ENCODE measurements at places on chromosomes 6 and 20.

DNA sequence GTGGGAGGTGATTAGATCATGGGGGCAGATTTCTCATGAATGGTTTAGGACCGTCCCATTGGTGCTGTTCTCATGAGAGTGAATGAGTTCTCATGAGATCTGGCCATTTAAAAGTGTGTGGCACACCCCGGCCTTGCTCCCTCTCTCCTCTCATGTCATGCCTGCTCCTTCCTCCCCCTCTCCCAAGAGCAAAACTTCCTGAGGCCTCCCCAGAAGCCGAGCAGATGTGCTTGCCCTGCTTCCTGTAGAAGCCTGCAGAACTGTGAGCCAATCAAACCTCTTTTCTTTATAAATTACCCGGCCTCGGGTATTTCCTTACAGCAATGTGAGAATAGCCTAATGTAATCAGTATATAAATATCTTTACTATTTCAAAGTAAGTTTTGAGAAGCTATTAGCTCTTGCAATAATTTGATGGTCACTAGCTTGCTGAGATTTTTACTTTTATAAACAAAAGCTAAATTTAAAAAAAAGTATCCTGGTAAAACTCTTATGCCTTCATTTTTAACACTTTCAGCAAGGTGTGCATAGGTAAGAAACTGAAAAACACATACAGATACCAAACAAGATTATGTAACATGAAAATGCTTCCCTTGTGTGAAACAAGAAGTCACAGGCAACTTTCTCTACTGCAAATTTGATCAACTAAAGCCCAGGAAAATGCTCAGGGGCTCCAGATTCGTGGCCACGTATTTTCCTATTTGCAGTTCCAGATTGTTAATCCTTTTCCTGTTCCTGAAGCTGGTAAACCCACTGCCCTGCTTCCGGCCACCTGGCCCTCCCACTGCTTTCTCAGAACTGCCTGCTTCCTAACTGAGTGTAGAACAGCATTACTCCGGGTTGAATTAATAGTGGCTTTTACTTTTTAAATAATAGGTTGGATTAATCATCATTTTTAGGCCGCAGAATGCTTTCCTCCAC is 395.1 kb upstream of the CNR1 start:
- DNase-seq = no peak

- no peak for DNase-seq
These were observed 20.9 kb upstream of the TCP11 start for GRCh38 chr6:35161776-35162607.

DNA sequence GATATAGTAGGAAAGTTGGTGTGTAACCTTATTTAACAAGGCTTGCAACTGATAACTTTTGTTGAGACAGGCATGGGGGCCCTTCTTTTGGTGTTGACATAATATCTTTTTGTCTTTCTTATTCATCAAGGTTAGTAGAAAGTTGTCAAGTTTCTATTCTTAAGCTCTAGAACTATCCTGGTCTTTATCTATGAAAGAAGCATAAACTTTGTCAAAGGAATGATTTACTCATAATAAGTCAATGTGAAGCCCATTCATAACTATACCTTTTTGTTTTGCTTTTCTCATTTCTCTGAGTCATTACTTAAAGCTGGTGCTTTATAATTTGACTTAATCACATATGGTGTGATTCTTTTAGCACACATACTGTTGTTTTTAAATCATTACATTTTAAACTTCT is 312.4 kb downstream of the UTRN start:
- no peak for DNase-seq

DNA sequence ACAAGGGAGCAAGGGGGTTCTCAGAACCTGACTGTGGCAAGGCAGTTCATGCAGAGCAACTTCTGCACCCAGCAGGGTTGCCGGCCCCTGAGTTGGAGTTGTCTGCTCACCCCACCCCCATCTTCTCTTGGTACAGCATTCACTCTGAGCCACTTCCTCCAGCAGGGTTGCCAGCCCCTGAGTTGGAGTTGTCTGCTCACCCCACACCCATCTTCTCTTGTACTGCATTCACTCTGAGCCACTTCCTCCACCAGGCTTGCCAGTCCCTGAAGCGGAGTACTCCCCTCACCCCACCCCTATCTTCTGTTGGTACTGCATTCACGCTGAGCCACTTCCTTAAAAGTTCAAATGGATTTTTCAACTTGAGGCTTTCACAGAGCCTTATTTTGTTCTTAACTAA is 79.7 kb upstream of the SYNDIG1 start:
- DNase-seq = no peak

DNA sequence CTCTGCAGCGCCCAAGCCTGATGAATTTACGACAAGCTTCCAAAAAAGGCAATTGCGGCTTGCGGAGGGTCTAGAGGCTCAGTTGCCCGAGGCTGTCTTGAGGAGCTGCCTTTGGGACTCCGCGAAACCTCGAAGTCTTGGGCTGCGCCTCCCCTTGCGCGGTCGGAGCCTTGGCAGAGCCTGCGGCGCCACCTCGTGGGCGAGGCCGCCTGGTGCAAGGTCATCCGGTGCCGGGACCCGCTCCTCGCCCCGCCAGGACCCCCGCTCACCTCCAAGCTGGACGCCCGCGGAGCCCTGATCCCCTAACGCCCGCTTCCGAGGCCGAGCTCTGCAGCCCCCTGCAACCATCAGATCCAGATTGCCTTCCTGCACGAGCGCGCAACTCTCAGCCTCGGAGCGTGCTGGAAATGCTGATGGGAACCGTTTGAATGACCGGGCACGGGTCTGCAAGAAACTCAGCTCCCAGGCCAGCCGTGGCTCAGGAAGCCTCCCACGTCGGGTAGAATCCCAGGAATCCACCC is 14.9 kb upstream of the FAM210B start:
- DNase-seq = no peak

DNA sequence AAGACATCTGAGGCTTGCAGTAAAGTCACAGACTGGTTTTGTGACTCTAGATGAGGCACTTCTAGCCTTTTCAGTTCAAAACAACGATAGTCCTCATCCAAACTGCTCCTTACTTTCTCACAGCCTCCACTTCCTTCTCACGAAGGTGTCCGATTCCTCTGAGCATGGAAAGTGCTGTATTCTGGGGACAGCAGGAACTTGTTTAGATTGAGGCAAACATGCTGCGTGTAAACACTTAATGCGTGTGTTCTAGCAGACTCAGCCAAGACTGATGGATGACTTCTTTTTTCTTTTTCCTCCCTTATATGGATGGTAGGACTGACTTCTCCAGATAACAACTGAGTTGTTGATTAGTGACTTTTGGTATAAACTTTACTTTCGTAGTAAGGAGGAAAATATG is 80.2 kb upstream of the PRDM1 start:
- DNase-seq = no peak

DNA sequence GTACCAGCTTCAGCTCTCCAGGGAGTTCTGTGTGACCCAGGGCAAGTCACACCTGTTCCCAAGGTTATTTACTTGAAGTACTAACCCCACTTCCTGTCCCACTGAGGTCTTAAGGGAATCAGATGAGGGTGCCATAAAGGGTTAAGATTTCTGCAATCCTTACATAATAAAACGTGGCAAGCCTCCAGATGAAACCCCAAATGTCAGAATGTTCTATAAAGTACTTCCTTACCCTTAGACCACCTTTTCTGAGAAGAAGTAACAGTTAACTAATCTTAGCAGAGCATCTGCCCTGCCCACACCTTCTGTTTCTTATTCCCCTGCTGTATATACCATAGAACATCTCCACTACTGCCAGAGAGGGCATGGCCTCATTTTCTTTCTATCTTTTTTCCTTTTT is 6.0 kb upstream of the AVP start:
- no peak for DNase-seq
